ENCODE measurements at places on chromosomes 4 and X.

DNA sequence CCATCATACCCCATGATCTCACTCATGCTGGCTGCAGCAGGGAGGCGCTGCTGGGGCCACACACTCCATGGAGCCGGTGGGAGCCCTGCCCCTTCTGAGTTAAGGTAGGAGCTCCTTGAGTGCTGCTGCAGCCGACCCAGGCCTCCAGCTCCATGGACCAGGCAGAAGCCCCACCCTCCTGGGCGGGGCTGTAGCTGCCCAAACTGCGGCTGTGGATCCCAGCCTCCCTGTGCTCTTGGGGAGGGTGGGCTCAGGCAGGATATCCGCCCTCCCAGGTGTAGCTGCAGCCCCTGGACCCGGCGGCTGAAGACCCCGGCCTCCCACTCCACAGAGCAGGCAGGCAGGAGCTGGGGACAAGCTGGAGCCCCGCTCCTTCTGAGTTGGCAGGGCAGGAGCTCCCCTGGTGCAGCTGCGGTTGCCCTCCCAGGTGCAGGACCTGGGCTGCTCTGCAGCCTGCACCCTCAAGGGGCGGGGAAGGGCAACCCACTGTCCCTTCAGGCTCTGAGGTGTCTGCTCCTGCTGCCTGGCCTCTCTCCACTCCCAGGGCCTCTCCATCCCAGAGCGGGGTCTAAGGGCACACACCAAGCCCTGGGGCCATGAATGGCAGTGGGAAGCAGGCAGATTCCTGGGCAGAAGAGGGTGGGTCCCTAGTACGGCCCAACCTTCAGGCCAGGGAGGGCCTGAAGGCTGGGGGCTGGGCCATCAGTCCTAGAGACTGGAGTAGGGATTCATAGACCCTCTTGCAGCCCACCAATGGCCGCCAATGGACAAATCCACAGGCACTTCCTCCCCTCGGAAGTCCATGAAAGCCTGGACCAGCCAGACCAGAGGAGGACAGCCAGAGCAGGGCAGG, 466.1 kb downstream of the DTHD1 start:
- DNase-seq = no peak

DNA sequence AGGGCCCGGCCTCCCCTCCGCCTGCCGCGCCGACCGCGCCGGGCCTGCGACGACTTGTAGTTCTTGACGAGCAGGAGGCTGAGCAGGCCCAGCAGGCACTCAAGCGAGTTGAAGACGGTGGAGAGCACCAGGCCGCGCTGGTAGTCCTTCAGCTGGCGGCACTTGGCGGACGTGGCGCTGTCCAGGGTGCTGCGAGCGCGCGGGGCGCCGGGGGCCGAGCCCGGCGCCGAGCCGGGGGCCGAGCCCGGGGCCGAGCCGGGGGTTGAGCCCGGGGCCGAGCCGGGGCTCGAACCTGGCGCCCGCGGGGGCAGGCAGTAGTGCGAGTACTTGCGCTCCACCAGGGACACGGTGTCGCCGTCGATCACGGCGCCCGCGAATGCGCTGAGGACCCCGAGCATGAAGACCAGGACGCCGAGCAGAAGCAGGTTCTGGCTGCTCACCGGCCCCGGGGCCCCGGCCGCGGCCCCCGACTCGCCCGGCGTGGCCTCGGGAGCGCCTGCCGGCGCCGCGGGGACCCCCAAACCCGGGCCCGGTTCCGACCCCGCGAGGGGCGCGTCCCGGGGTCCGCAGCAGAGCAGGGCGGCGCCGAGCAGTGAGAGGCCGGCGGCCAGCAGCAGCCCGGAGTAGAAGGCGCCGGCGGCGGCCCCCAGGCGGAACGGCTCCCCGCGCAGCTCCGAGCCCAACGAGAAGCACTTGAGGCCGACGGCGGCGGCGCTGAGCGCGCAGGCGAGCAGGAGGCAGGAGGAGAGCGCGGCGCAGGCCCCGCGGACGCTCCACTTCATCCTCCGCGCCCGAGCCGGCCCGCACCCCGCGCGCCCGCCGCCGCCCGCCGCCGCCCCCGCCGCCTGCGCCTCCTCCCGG, 584 bp downstream of the TMEM271 start:
- DNase-seq = no peak

GRCh38 chrX:24513416-24513815, 48.3 kb downstream of the PDK3 start:
- no peak for DNase-seq

DNA sequence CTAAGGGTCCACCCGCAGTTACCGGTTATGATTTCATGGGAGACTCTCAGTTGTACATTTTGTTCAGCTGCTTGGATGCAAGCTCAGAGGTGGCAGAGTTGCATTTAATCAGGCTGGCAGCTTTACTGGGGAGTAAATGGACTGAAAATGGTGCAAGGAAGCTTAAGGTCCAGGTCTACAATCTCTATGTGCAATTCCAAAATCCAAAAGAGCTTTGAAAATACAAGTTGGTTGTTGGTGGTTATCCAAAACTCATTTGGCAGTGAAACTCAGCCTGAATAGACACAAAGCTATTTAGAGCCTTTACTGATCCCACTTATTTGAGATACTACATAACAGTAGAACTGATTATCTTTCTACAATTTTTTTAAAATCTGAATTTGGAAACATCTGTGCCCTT, 11.8 kb upstream of the ZFP42 start:
- no peak for DNase-seq

- no peak for DNase-seq
Measured at GRCh38 chrX:106874075-106874474, 29.1 kb downstream of the RIPPLY1 start.

DNA sequence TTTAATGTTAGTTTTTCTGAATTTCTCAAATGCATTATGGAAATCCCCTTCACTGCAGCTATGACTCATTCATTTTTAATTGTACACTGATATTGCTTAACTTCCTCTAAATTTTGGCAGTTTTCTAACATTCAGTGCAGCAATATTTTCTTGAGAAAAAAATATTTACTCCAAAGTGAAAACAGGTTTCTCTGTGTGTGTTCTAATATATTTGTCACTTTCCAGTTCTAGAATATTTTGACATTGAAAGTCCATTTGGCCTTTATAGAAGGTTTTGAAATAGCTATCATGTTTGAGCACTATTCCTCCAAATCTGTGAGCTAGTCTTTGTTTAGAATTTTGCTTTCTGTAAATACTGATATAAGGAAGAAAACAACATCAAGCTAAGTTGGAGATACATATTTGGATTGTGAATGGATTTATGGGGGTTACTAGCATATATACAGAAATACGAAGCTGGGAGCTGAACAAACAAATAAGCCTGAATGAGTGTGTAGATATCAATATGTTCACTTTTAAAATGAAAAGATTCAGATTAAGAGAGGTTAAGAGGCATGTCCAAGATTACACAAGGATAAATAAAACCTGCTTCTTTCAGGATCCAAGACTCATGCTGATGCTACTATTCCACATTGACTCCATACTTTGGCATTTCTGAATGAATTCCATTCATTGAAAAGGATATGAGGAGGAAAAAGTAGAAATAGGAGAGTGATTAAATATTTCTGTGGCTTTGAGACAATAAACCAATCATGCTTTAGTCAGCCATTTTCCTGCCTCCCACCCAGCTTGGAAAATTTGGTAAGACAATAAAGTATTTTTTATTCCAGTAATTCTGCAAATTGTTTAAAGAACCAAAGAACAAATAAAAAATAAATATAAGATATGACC, 57.3 kb upstream of the SLIT2 start:
- DNase-seq = no peak

DNA sequence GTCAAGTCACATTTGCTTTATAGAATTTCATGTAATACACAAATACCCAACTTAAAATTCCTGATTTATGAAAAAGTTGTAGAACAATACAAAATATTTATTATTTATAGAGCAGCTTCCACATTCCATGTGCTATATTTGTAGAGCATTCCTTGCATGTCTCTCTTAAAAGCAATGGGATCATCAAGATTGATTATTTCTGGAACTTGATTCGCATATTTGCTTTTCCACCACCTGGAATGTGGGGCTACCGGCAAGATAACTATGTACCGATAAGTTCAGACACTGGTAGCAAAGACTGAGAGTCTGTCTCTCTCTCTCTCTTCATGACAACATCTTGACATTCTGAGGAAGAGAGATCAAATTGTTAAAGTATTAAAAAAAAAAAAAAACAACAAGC, 59.3 kb downstream of the MAPK10 start:
- DNase-seq = no peak

All from Peyer's patch (tissue), 4 donors.